Activated CD4-positive, alpha-beta T cell treated with anti-CD3 and anti-CD28 coated beads, Interleukin-2, amount 10 ng/mL, durations not matched to agents 7 days and 5 days (primary cell): ENCODE measurements at places on chromosomes 7 and 10. TPM values are rescaled to one million over a fixed set of nuclear protein-coding genes. Genes with fewer than 3 reads are reported as not detected.

GRCh38 chr10:124605001-124605370, 139.2 kb downstream of the FAM53B start:
- H3K27me3 ChIP-seq: no peaks in the 10 kb centered on the region
- H3K4me1 ChIP-seq: peaks cover 2% of the 10 kb centered on the region
- H3K27ac ChIP-seq: no peak overlapping the region
- no peak for DNase-seq
- no peak overlapping the region for H3K4me3 ChIP-seq

DNA sequence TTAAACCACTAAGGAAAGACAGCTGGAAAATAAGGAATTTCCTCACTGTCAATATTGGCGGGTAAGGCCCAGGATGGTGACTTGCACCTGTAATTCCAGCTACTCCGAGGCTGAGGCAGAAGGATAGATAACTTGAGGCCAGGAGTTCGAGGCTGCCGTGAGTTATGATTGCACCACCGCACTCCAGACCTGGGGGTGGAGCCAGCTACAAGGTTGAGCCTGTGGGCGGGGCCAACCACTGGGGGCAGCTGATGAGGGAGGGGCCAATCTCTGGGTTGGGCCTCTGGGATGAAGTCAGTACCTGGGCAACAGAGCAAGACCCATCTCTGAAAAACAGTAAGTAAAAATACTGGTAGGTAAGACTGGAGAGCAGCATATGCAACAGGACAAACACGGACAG, 80.1 kb upstream of the ADO start:
- H3K4me3 ChIP-seq: no peak overlapping the region
- DNase-seq: no peak
- peaks cover 6% of the 10 kb centered on the region for H3K27me3 ChIP-seq
- H3K27ac ChIP-seq: no peak overlapping the region

DNA sequence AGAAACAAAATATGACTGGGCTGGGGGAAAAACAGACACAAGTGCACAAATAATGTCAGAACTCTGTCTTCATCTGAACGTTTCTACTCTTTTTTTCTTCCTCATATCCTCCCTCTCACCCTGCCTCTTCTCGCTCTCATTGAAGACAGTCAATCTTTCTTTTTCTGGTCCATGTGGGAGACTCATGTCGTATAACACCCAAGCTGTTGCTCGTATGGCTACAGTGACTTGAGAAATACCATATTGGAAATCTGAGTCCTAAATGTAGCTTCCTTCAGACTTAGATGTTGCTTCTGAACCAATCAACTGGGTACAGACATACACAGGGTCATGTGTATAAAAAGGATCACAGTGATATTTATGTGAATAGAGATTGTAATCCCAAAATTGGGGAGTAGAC, 579.8 kb upstream of the CELF2 start:
- H3K4me3 ChIP-seq: no peak overlapping the region
- H3K27me3 ChIP-seq: peaks cover 9% of the 10 kb centered on the region
- no peaks in the 10 kb centered on the region for H3K4me1 ChIP-seq

GRCh38 chr10:4677296-4678021, 148.5 kb upstream of the AKR1E2 start:
- H3K36me3 ChIP-seq: no peaks in the 10 kb centered on the region
- H3K4me1 ChIP-seq: no peaks in the 10 kb centered on the region
- H3K27ac ChIP-seq: no peak overlapping the region
- H3K27me3 ChIP-seq: peaks cover 24% of the 10 kb centered on the region
- DNase-seq: no peak

- no peaks in the 10 kb centered on the region for H3K36me3 ChIP-seq
- H3K4me3 ChIP-seq: no peak overlapping the region
- H3K27ac ChIP-seq: no peak overlapping the region
- H3K27me3 ChIP-seq: peaks cover 19% of the 10 kb centered on the region
Measured at GRCh38 chr7:142881586-142882337, 3.8 kb downstream of the TRPV6 start.

DNA sequence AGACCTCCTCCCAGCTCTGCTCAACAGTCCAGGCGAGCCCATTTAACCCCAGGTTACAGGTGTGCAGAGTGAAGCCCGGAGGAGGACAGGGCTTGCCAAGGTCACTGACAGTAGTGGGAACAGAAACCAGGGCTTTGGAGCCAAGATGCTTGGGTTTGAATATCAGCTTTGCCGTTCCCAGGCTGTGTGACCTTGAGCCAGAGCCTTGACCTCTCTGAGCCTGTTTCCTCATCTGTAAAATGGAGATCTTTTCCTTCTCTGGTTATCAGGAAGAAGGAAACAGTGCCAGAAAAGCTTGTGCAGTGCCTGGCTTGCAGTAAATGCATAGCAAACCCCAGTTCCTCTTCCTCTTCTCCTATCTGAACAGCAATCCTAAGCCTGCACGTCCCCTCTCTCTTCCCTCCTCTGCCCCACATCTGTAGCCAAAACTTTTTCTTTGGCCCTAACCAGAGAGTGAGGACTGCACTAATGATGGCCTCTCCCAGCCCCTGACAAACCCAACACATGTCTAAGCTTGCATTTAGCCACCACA, 21.4 kb upstream of the MLXIPL start:
- H3K36me3 ChIP-seq: no peaks in the 10 kb centered on the region
- H3K27ac ChIP-seq: no peak overlapping the region
- H3K4me3 ChIP-seq: no peak overlapping the region
- DNase-seq: no peak
- peaks cover 46% of the 10 kb centered on the region for H3K27me3 ChIP-seq
- peaks cover 8% of the 10 kb centered on the region for H3K4me1 ChIP-seq

DNA sequence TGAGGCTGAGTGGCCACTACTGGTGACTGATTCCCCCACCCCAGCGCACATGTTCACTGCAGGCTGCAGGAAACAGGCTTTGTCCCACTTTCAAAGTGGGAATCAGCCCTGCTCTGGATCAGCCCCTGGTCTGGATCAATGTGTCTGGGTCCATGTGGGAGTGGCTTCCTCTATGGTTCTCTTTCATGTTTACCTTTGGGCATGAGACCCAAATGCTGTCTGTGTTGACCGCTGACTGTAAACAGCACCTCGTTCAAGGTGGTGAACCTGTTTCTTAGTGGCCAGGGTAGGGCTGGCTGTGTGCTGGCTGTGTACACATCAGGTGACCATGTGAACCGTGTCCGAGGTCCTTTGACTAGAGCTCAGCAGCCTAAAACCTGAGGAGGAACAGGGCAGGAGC, 121.8 kb downstream of the CAMK1D start:
- DNase-seq: no peak
- no peak overlapping the region for H3K4me3 ChIP-seq
- H3K4me1 ChIP-seq: peaks cover 11% of the 10 kb centered on the region
- H3K27ac ChIP-seq: no peak overlapping the region
- H3K36me3 ChIP-seq: no peaks in the 10 kb centered on the region
- H3K27me3 ChIP-seq: no peaks in the 10 kb centered on the region

- H3K4me1 ChIP-seq: no peaks in the 10 kb centered on the region
- H3K27me3 ChIP-seq: no peaks in the 10 kb centered on the region
- no peak overlapping the region for H3K27ac ChIP-seq
- H3K4me3 ChIP-seq: no peak overlapping the region
- no peaks in the 10 kb centered on the region for H3K36me3 ChIP-seq
- no peak for DNase-seq
Measured at GRCh38 chr7:149753375-149754233, 19.8 kb downstream of the ZNF467 start.

DNA sequence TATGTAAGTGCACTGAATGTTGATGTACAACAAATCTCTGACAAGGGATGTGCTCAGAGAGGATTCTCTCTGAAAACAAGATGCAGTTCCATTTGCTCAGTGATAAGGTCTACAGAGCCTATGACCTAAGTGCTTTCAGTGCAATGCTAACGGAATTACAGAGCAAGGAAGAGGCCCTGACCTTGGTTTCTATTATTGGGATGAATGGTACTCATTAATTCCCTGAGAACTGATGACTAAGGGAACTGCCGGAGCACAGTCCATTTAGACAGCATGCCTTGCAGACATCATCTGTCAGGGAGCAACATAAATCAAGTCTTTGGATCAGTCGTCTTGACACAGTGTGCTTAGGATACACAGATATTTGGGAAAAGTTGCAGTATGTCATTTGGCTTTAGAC, 340.8 kb downstream of the PHTF2 start:
- H3K27ac ChIP-seq: no peak overlapping the region
- H3K36me3 ChIP-seq: no peaks in the 10 kb centered on the region
- H3K4me3 ChIP-seq: no peak overlapping the region
- no peaks in the 10 kb centered on the region for H3K4me1 ChIP-seq
- peaks cover 6% of the 10 kb centered on the region for H3K27me3 ChIP-seq
- no peak for DNase-seq

DNA sequence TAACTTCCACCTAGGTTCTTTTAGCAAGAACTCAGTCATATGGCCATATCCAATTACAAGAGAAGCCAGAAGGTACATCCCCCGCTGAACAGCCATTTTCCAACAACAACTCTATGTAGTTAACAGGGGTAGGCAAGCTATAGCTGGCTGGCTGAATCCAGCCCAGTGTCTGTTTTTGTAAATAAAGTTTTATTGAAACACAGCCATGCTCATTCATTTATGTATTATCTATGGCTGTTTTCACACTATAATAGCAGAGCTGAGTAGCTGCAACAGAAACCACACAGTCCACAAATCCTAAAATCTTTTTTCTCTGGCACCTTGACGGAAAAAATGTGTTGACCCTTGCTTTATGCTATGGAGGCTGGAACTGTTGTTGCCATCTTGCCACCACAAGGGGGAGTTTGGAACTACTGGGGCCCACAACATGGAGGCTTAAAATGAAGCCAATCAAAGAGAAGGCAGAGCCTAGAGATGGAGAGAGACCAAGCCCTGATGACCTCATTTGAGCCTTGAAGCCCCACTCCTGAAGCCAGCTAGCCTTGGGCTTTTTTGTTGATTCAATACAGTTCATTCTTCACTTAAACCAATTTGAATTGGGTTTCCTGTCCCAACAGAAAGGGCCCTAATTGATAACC, 33.3 kb upstream of the XPNPEP1 start:
- no peak overlapping the region for H3K27ac ChIP-seq
- peak; percentile 17 for DNase-seq
- H3K36me3 ChIP-seq: no peaks in the 10 kb centered on the region
- H3K4me1 ChIP-seq: peaks cover 5% of the 10 kb centered on the region

FKBP14 gene
- 4.1 TPM for total RNA-seq

DNA sequence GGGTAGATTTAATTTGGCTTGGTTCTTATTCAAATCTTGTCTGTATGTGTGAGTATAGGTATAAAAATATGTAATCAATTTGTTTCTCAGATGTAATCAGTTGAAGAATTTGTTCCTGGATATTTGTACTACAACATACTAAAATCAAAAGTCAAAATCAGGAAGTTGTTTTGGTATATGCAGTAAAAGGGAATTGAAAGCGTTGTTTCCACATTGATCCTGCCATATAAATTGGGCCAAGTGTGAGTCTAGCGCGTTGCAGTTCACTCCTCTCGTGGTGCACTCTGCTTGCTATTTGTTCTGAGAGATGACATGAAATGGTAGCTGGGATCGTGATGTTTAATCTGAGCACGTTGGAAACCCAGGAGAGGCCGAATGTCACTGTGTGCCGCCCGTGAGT, 55.9 kb downstream of the SHH start:
- no peak for DNase-seq
- H3K36me3 ChIP-seq: peaks cover 60% of the 10 kb centered on the region
- no peaks in the 10 kb centered on the region for H3K27me3 ChIP-seq
- H3K4me3 ChIP-seq: no peak overlapping the region
- peaks cover 48% of the 10 kb centered on the region for H3K4me1 ChIP-seq
- no peak overlapping the region for H3K27ac ChIP-seq

- no peak for DNase-seq
- H3K4me3 ChIP-seq: no peak overlapping the region
- H3K27me3 ChIP-seq: no peaks in the 10 kb centered on the region
- H3K36me3 ChIP-seq: peaks cover 6% of the 10 kb centered on the region
- H3K4me1 ChIP-seq: no peaks in the 10 kb centered on the region
- H3K27ac ChIP-seq: no peak overlapping the region
Measured at GRCh38 chr10:129725482-129725881, 238.6 kb downstream of the EBF3 start.
